ENCODE measurements at places on chromosomes 6 and 20.

DNA sequence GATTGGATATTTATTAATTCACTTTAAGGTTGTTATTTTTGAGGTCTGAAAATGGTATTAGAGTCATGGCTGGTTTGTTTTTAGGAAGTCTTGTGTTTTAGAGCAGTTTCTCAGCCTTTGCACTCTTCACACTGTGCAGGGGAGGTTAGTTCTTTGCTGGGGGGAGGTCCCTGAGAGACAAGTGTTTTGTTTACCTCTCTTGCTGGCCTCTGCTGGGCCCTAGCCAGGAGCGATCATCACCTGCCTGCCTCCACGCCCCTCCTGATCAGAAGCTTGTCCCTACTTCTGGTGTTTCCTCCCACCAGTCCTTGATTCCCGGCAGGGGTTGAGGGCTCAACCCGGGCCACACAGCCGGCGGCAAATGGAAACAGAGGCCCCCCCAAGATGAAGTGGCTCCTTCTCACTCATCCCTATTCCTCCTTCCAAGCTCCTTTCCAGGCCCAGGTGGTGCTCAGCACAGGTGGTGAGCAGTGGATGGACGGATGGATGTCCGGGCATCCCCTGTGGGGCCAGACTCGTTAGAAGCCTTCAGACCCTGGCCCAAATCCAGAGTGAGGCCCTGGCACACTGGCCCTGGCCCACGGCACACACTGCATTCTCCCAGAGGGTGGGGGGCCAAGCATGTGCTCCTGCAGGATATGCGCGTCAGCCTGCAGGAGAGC, 51.3 kb downstream of the GRM4 start:
- DNase-seq: no peak

- no peak for DNase-seq
Observed at GRCh38 chr20:58787211-58788005, 63.3 kb downstream of the GNAS-AS1 start.

DNA sequence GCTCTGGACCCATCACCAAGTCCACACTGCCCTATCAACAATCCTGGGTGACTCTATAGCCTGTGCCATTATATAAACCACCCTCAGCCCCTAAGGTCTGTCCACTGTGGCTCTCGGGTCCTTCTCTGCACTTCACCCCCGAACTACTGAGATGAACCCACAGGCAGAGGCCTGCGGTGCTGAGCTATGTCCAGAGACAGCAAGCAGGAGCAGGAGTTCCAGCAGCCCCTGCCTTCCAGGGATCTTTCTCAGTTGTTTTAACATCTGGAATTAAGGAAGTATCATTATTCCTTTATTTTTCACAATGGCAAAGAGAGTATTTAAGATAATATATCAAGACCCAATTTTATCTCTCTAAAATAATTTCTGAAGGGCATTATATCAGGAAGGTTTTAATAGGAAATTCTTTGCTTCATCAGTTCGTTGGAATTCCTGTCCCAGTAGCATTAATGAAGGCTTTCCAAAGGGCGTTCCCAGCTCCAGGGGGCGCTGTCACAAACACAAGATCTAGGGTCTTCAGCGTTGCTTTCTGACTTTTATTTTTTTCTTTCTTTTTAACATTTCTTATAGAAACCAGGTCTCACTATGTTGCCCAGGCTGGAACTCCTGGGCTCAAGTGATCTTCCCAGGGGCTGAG, 27.3 kb downstream of the RRBP1 start:
- no peak for DNase-seq

GRCh38 chr6:25454136-25454535, 175.0 kb downstream of the CARMIL1 start:
- DNase-seq: no peak

- no peak for DNase-seq
Observed at GRCh38 chr6:30781743-30782424, 37.5 kb upstream of the IER3 start.

DNA sequence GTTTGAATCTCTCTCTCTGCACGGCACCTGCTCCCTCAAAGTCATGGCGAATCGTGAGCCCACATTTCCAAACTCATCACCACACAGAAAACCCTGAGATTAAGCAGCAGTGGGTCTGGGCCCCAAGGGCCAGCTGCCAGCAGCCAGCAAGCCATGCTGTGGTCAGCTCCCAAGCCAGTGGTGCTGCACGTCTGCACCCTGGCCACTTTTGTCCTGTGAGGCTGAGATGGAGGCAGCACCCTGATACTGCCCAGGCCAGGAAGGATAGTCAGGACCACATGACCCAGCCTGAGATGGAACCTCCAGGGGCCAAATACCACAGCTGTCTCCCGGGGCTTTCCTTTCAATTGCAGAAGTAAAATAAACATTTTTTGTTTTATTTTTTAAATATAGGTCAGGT, 93.9 kb downstream of the PRND start:
- no peak for DNase-seq

GRCh38 chr6:51277474-51277873, 458.8 kb downstream of the TFAP2B start:
- DNase-seq: no peak

- peak; percentile 38 for DNase-seq
Observed at GRCh38 chr20:47220161-47220582, 136.3 kb downstream of the ZMYND8 start.

DNA sequence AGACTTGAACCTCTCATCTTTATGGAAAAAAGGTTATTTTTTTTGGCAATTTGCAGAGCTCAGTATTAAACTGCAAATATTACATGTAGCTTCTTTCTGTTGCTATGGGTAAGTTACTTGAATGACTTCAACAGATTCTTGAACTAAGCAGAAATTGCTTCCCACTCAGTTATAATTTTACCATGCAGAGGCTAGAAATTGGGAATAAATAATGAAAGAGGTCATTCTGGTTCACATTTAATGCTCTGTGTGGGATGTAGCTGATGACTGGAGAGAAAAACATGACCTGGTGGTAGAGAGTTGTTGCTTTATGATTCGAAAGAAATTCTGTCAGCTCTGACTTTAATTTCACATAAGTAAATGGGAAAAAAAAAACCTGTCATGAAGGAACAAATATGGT, 16.8 kb upstream of the ADGB start:
- DNase-seq: no peak

GRCh38 chr6:13711324-13711732, 307 bp downstream of the RANBP9 start:
- no peak for DNase-seq

DNA sequence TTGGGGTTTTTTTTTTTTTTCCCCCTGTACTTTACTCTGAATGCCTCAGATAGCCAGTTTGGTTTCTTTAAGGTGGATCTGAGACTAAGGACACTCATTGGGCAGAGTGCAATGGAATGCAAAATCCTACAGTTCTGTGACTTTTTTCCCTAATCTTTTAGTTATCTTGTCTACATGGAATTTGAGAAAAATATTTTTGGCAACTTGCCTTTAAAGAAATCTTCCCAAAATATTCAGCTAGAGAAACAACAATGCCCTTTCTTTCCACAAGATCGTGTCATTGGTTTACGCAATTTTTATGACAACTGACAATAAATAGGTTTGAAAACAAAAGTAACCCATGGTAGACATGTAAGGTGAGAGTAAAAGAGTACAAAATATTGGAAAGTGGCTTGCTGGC, 171.7 kb upstream of the LAMP5 start:
- DNase-seq: no peak

- no peak for DNase-seq
Observed at GRCh38 chr6:111683749-111684267, 78.1 kb upstream of the TRAF3IP2 start.

- DNase-seq: no peak
Observed at GRCh38 chr6:215335-216034, 76.8 kb upstream of the DUSP22 start.

DNA sequence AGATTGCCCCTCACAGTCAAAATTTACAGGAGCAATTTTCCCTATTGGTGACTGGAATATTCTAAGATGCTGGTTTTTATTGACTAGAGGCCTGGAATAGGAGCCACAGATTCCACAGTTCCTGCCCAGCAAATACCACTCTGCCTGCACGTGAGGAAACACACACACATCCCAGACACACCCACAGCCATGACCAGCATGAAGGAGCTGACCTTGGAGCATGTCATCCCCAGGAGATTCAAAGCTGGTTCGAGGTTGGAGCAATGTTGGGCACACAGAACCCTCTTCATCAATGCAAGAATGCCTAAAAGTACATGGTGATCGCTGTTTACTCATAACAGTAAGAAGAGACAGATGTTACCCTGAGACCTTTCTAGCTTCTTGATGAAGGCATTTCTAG, 244.6 kb upstream of the FOXQ1 start:
- no peak for DNase-seq

GRCh38 chr6:22716721-22717120, 147.4 kb downstream of the HDGFL1 start:
- DNase-seq: no peak

DNA sequence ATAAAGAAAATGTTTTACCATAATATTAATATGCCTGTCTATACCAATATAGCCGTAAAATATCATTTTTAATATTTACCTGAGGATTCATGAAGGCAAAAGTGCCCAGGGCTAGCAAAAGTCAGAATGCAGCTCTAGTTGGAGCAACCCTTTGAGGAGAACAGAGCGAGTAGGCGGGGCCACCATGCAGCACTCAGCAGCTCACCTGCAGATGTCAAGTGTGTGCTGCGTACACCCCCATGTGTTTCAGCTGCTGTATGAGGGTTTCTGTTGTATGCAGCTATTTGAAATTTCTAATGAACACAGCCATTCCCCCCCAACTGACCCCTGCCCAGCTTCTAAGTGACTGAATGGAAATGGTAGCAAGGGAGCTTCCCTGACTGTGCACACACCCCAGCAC, 508.0 kb downstream of the QKI start:
- DNase-seq: no peak

GRCh38 chr20:16599257-16599656, 26.0 kb upstream of the KIF16B start:
- no peak for DNase-seq

GRCh38 chr6:152950240-152950639, 32.6 kb downstream of the FBXO5 start:
- DNase-seq: no peak

DNA sequence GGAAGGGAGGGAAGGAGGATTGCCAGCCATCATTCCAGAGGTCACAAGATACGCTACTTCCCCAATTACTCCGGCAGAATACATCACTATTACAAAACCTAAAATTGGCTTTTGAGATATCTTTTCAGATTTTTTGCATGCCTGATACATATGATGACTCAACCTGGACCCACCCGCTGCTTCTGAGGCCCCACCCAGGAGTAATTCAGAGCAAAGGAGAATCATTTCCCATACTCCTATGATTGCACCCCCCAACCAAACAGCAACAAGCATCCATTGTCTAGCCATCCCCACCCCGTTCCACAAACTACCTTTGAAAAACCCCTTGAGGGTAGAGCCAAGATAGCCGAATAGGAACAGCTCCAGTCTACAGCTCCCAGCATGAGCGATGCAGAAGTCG, 163.5 kb upstream of the GJE1 start:
- no peak for DNase-seq

GRCh38 chr6:133170602-133171001, 70.6 kb upstream of the EYA4 start:
- no peak for DNase-seq

GRCh38 chr6:16476861-16477260, 238.5 kb downstream of the GMPR start:
- no peak for DNase-seq

GRCh38 chr6:90993770-90994169, 406.9 kb upstream of the MAP3K7 start:
- DNase-seq: no peak

- no peak for DNase-seq
Observed at GRCh38 chr20:32581839-32582658, 3.1 kb downstream of the NOL4L start.

GRCh38 chr6:170038251-170038650, 252.6 kb downstream of the DLL1 start:
- no peak for DNase-seq

- no peak for DNase-seq
Observed at GRCh38 chr6:35493307-35493983, 3.4 kb downstream of the TEAD3 start.

GRCh38 chr20:5548902-5549599, 201.2 kb upstream of the SHLD1 start:
- DNase-seq: no peak

DNA sequence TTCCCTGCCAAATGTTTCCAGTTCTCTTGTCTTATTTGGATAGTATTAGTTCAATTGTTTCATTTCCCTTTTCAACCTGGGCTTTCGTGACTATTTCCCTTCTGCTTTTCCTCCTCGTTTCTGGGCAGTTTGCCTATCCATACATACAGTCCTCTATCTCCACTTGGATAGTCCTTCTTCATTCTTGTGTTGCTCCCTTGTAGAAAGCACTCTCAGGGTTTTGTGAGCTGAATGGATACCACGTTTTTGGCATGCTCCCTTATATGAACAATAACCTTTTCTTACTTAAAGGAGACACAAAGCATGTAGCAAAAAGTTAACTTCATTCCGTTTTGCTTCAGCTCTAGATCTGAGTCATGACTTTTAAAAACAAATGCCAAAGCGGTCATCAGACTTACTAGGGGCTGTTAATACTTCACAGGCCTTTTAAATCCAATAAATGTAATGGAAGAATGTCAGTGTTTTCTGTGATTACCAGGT, 16.6 kb downstream of the CRYBG1 start:
- no peak for DNase-seq

DNA sequence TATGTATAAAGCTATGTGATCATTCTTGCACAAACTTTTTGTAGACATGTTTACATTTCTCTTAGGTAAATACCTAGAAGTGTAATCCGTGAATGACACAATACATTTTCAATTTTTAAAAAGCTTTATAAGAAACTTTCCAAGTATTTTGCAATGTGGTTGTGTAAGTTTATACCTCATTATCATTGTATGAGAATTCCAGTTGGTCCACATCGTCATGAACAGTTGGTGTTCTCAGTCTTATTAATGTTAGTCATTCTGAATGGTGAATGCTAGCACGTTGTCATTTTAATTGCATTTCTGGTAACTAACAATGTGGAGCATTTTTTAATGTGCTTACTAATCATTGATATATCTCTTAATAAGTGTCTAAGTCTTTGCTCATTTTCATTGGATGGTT, 116.5 kb upstream of the F13A1 start:
- no peak for DNase-seq
